ENCODE measurements at places on chromosomes 5 and 9.

DNA sequence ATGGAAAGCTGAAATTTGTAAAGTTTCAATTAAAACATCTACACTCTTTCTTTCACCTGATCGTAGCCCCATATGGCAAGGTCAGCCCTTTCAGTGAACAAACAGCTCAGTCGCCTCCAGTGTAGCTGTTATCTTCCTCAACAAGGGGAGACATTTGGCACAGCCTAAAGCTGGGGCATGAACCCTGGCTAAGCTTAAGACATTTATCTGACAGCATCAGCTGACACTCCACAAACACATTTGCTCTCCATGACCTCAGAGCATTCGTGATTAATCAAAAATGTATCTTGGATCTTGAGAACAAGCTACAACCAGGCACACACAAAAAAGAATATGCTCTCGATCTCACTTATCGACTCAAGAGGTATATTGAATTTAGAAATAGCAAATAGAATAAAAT lies 67.3 kb downstream of the POU5F2 start:
- no peak for DNase-seq

DNA sequence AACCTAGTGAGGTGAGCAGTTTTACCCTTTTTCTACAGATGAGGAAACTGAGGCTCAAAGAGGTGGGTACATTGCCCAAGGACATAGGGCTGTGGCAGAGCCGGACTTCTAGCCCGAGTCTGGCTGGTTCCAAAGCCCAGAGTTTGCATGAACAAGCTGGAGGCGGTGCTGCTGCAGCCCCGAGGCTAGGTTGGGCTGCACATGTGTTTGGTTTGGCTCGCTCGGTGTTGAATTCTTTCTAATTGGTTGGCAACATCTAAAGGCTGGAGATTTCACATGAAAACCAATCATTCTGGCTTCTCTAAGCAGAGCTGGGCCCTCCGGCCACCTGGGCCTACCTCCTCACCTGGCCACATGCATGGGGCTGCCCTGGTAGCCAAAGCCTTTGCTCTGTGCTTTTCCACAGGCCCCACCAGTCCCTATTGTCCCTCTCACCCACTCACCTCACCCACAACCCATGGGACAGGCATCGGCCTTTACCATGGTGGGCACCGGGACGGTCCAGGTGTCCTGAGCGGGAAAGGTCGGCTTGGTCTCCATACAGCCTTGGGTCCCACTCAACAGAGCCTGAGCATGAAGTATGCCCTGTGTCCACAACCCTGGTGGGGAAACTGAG lies 262.3 kb downstream of the NSG2 start:
- no peak for DNase-seq

- peak; percentile 48 for DNase-seq
These were observed 59.5 kb upstream of the GNE start for GRCh38 chr9:36317766-36318165.

DNA sequence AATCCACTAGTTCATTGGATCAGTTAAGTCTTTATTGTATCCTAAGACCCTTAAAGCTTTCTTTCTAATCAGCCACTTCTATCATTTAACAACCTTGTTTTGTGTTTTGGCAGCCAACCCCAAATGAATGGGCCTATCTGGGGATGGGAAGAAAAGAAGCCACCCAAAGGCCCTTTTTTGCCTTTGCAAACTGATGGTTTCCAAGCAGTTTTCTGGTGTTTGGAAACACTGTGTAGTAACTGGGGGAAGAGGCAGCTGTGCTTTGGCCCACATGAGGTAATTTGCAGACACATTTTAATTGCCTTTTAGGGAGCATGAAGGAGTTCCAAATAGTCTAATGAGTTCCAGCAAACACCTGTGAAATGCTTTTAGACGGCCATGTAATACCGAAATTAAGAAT lies 1751.3 kb upstream of the WWC1 start:
- no peak for DNase-seq

DNA sequence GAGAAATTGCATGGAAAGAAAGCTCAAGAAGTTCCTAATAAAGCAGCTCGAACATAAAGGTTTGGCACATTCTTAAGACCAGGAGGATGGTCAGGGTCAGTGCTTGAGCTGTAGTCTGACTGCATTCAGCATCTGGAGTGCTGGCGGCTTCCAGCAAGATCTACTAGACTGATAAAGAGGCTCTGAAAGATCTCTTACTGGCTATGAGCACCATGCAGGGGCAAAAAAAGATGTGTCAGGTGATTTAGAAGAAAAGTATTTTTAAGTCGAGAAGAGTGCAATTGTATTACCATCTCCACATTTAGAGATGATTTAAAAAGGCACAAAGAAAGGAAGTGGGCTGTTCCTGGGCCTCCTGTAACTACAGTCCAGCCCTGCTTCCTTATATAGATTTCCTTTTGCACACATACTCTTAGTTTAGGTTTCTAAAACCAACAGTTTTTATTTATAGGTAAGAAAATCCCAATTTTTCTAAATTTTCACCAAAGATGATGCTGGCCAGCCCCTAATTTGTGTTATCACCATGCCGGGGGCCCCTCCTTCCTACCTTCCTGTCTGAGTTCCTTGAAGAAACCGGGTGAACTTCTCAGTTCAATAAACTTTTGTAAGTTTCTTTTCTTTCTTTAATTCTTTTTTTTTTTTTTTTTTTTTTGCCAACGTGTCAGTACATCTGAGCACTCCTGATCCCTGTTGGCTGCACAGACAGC lies 65.9 kb upstream of the PLPP1 start:
- DNase-seq, result no peak

DNA sequence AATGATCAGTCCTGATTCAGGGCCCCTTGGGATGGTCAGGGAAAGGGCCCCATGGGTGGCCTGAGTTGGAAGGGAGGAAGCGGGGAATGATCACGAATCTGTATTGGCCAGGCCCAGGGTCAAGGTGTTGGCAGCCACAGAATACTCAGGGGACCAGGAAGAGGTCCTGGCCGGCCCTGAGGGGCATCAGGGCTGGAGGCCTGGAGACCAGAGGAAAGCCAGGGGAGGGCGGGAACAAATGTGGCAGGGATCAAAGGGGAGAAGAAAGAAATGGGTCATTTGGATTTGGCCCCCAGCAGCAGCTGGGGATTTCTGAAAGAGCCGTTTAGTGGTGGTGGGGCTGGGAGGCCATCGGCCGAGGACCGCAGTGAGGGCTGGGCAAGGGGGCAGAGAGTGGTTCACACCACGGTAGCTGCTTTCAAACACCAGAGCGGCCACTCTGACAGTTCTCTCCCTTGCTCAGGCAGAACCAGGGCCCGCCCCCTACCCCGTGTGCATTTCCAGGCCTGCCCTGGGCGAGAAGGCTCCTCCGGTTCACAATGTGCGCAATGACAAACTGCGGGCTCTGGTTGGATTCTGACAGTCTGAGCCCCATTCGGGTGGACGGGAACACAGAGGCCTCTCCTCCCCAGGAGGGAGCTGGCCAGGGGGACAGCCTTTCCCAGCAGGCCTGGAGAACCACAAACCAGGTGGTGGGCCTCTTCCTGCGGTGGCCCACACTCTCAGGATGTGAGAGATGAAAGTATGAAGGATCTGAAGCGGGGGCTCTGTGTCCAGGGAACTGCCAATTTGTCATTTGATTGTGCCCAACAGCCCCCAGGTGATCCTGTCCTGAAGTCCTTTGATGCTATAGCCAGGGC lies 220.3 kb upstream of the IER5L start:
- DNase-seq, result no peak

DNA sequence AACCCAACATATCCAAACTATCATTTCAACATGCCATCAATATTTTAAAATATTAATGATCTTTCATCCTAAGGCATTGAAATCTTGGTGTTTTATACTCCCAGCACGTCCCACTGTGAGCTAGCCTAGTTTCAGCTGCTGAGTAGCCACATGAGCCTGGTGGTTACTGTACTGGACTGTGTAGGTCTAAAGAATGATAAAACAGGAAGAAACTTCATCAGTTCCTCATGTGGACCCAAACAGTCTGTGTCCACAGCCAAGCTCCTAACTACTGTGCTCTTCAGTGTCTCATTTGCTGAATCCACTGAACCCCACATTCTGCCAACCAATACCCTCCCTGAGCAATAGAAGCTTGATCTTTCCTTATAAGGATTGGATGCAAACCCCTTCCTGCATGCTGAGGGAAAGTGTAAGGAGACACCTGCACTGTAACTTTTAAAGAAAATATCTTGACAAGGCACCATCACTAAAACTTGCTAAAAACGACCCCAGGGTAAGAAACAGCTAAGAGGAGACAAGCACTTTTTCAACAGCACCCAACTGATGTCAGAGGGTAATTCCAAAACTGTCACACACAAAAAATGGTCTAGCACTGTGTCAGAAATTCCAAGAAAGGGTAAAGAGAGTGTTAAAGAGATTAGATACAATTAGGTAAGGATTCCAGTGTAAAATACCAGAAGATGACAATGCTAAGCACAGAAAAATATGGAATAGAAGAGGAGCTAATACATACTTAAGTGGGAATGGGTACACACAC lies 126.9 kb downstream of the SPOCK1 start:
- DNase-seq, result no peak

- DNase-seq, result no peak
These were observed 7.8 kb upstream of the MYOZ3 start for GRCh38 chr5:150653145-150653761.

DNA sequence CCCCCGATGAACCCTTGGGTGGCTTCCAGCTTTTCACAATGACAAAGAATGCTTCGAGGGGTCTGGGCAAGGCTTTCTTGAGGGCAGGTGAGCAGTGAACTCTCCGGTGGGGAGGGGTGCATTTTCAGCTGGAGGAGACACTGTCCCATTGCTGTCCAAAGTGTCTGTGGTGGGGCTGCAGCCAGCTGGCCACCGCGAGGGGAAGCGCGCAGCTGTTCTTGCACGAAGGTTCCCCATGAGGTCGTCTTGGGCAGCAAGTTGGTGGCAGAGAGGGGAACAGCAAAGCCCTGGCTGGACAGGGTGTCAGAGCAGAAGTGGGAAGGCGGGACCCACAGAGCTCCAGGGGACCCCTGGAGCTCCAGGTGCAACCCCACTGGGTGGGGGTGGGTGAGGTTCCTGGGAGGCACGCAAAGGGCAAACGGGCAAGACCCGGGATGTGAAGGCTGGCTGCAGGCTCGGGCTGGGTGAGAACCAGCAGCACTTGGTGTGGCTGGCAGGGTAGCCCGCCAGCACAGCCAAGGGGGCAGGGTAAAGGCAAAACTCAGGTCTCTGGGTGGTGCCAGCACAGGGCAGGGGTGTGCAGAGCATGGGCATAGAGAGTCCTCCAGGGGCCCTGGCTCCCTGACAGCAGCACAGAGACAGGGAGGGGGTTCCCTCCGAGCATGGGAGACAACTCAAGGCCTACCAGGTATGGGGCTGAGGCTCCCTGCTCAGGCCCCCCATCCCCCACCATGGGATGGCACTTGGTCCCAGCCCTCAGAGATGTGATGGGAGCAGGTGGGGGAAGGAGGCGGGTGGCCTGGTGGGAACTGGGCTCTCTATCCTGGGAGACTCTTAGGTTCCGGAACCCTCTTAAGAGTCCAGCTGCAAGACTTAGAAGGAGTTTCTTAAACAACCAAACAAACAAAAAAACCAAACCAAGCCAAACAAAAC lies 26.6 kb downstream of the TSPAN17 start:
- no peak for DNase-seq

DNA sequence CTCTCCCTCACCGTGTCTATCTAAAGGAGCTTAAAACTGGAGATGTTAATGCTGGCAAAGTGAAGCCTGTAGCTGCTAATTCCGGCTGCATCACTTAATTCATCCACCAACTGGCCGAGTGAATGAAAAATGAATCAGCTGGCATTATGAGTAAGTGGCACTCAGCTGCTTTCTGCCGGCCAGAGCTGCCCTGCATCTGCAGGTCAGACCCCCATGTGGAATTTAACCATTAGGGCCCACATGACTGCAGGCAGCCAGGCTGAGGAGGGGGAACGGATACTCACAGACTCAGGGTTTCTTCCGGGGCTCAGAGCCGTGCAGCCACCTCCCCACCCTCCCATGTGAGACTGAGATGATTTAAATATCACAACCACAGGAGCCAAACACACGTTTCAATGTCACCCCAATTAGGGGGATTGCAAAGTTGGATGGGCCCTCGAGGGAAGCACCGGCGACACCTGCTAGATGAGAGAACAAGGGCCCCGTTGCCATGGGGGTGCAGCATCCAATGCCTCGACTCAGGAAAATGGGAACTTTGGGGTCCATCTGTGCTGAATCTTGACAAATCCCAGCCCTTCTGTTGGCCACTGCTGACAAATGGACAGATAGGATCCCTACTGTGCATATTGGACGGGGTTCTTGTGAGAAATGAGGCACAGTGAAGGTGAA lies 115.6 kb upstream of the ALDH1B1 start:
- no peak for DNase-seq

GRCh38 chr5:59164041-59164830 lies 581.4 kb downstream of the RAB3C start:
- no peak for DNase-seq

DNA sequence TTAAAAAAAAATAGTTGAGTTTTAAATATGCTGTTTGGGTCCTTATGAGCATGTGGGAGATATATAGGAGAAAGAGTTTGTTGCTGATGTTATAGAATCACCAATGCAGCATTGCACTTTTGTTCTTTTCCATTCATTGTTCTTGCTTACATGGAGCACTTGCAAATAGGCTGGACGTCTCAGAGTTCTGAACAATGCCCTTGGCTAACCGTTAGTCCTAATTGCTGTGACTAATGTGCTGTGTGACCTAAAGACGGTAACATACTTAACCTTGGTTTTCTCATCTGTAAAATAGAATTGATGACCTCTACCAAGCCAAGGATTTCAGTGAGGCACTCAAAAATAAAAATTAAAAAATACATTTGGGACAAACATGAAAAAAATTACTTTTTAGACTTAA lies 29.8 kb downstream of the PIK3R1 start:
- no peak for DNase-seq

DNA sequence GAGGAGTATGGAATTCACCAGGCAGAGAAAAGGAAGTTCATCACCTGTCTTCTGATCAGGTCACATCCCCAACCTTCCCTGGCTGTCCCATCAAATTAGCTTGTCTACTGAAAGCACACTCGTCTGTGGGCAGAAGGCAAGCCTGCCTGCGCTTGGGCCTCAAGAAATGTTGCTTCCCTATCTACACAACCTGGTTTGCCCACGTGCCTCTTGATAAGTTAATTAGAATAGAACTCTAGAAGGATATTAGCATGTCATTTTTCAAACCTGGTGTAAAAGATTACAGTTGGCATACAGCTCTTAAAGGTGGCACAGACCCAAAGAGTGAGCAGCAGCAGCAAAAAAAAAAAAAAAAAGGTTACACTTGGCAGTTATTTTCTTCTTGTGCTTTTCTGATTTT lies 5.1 kb downstream of the TTC23L start:
- DNase-seq, result no peak

DNA sequence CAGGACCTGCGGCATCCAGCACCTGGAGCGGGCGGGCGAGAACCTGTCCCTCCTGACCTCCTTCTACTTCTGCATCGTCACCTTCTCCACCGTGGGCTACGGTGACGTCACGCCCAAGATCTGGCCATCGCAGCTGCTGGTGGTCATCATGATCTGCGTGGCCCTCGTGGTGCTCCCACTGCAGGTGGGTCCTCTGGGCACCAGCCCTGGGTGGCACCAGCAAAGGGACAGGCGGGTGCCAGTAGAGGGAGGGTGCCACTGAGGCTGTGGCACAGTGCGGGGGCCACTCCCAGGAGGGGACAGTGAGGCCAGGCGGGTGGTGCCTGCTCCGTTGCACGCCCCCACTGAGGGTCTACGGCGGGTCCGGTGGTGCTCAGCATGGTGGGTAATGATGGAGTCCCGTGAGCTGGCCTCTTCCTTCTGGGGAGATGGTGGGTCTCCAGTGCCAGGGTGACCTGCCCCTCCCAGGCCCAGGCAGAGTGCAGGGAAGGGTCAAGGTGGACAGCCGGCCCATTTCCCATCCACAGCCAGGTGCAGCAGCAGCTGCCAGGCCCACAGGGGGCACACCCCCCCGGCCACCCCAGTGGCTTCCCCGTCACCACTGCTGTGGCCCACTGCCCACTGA lies 57.8 kb downstream of the KCNT1 start:
- no peak for DNase-seq

Measured in NCI-H1105 (cell line).